GM23338 (cell line): ENCODE measurements at places on chromosomes 1 and 21.

GRCh38 chr21:39430457-39430856, 15.1 kb downstream of the LCA5L start:
- DNase-seq: peak; percentile 34

GRCh38 chr1:91098299-91098906, 76.6 kb upstream of the ZNF644 start:
- DNase-seq: no peak

GRCh38 chr1:153122831-153123421, 9.6 kb upstream of the SPRR2F start:
- peak; percentile 94 for DNase-seq

DNA sequence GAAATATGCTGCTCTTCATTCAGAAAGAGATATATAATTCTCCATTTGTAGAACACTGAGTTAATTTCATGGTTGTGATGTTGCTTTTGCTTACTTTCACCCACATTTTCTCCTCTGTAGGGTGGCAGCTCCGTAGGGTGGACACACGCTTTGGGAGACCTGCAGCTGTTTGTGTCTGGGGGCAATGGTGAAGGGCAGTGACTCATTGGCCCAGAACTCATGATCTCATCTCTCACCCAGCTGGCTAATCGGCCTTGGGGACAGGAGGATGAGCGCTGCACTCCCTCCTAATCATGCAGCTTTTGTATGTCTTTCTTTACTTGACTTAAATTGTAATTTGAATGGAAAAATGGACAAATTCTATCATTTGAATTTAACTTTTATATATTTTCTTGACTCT, 9.6 kb downstream of the DISC1 start:
- DNase-seq: no peak

DNA sequence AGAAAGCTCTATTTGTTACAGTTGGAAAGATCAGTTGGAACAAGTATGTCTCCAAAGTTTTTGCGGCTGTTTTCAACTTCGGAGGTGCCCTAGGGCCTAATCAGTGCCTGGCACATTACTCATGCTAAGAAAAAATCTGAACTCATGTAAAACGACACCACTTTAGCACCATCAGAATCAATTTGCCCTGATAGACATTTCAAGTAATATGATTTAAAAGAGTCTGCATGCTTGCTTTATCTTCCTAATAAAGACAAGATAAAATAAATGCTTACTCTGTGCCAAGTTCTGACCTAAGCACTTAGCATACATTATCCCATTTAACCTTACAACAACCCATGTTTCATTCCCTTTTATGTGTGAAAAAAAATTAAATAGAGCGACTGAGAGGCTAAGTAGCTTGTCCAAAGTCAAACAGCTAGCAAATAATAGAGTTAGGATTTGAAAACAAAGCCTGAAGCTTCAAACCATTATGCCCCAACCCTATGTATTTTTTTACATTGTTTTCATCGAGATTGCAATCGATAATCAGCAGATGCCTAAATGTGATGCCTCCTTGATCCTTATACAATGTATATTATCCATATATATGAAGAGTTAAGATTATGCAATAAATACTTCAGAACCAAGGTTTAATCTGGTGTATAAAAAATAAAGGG, 91.3 kb downstream of the DENND1B start:
- no peak for DNase-seq

- DNase-seq: no peak
These were observed 124.2 kb upstream of the LYPLAL1 start for GRCh38 chr1:219049501-219049900.
